Suppressor macrophage (primary cell): ENCODE measurements at places on chromosomes 5 and 9.

DNA sequence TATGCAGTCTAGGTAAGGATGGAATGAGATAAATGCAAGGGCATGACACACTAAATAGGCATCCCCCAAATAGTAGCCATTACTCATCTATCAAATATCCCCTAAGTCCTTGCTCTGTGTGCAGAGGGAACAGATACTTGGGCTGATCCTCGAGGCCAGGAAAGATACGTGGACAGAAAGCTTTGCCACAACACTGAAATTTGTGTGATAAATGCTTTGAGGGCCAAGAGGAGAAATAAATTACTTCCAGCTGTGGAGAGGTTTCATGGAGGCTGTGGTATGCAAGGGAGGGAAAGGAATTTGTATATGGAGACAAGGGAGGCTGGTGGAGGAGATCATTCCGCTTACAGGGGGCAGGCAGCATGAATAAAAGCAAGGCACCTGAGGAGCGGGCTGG is 18.5 kb downstream of the ATOX1 start:
- no peak for DNase-seq

GRCh38 chr9:134634176-134634575 is 7.4 kb upstream of the COL5A1 start:
- DNase-seq: no peak

GRCh38 chr9:2742214-2742613 is 24.9 kb downstream of the KCNV2 start:
- no peak for DNase-seq

DNA sequence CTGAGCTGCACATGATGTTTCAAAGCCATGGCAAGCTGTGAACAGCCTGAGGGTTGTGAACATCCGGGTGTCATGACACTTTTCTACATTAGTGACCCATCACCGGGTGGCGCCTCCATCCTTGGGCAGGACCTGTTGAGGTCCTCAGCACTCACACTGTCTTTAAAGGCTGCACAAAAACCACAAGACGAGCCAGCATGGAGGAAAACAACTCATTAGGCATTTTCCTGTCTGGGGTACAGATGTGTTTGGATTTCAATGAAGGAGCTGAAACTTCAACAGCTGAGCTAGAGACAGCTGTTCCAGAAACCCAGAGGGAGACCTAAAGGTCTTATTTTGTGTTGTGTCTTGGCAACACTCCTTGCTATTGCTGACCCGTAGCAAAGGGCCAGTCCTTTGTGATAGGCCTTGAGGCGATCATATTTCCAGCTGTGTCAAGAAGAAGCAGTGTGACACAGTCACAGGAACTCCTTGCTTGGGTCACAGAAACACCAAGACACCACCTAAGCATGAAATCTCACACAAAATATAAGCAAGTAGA is 151.8 kb upstream of the VLDLR start:
- peak; percentile 9 for DNase-seq

GRCh38 chr5:135526924-135527323 is 8.8 kb downstream of the NEUROG1 start:
- no peak for DNase-seq

- no peak for DNase-seq
Measured at GRCh38 chr5:73304381-73304780, 131.4 kb downstream of the TMEM174 start.

GRCh38 chr5:78543292-78543691 is 105.3 kb downstream of the LHFPL2 start:
- DNase-seq: no peak

DNA sequence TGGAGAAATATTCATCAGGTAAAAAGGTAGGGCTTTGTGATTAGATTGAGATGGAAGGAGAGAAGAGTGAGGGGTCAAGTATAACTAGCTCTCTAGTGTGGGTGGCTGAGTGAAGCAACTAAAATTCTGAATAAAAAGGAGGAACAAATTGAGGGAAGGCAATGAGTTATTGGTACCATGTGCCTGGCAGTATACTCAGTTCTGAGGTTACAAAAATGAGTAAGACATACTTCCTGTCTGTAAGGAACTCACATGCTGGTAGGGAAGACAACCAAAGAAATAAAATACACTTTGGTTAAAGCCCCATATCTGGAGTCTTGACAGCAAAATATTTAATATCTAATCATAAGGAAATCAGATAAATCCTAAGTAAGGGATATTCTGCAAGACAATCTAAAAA is 476.8 kb upstream of the C9orf72 start:
- no peak for DNase-seq

DNA sequence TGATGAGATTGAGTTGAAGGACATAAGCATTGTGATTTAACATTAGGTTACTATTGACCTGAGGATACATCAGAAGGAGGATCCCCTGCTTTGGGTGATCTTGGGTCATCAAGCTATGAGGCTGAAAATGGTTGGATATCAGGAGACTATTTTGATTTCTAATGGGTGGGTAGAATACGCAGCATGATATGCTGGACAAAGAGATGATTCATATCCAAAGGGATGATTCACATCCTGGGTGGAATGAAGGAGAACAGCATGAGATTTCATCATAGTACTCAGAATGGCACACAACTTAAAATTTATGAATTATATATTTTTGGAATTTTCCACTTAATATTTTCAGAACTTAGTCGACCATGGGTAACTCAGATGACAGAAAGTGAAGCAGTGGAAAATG is 1759.5 kb upstream of the C9orf72 start:
- DNase-seq: no peak

DNA sequence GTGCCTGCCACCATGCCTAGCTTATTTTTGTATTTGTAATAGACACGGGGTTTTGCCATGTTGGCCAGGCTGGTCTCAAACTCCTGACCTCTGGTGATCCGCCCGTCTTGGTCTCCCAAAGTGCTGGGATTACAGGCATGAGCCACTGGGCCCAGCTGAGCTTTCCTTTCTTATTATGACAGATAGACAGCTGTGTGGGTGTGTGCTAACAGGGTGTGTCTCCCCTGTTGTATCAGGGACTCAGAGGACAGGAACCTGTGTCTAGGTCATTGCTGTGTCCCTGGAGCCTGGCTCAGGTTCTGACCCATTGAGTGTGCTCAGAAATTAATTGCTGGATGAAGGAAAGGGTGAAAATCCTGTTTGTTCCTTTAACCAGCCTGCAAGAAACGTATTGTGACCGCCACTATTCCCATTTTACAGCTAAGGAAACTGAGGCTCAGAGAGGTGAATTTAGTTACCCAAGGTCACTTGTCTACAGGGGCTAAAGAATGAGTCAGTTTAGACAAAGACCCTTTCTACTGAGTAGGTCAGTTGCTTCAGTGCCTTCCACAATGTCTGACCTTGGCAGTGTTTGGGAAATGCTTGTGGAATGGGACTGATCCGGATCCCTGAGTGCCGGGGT is 16.8 kb downstream of the NCS1 start:
- DNase-seq: no peak

DNA sequence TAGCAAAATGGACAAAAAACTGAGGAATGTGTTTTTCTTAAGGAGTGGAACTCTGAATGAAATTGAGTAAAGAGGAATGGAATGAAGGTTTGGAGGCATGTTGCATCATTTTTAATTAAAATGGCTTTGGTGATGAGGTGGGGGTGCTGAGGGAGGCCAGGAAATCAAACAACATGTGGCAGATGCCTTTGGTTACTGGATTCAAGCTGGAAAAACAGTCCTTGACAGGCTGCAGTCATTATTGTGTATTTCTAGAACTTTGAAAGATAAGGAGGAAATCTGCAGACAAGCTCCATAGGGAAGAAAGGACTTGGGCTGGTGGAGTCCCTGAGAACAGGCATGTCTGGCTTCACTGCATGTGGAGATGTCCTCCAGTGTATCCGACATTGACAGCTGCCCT is 203.5 kb upstream of the HAPLN1 start:
- DNase-seq: no peak

DNA sequence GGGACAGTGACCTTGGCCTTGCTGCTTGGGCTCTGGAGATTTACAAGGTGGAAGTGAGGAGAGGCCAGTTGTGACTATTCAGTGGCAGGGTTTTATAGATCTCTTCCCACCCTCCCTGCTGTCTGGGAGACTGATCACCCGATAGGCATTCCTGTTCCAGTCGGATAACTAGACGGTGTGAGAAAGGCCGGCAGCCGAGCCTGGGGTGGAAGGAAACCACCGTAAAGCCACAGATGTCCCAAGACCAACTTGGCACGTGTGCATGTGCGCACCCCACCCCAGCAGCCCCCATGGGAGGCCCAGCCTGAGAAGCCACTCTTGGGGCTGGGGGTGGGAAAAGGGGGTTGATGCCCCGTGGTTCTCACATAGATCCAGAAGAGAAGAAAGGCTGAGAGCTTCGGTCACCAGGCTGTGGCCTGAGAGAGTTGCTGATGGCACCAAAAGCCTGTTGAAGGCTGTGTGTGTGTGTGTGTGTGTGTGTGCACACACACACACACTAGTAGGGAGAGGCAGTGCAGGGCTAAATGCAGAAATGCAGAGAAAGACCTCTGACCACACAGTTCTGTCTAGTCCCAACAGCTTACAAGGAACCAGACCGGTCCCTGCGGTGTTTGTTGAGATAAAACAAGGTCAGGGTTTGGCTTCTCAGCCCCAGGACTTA is 225.8 kb downstream of the FANCC start:
- peak; percentile 48 for DNase-seq

GRCh38 chr5:9544056-9544455 is 1.8 kb downstream of the SEMA5A start:
- DNase-seq: no peak

DNA sequence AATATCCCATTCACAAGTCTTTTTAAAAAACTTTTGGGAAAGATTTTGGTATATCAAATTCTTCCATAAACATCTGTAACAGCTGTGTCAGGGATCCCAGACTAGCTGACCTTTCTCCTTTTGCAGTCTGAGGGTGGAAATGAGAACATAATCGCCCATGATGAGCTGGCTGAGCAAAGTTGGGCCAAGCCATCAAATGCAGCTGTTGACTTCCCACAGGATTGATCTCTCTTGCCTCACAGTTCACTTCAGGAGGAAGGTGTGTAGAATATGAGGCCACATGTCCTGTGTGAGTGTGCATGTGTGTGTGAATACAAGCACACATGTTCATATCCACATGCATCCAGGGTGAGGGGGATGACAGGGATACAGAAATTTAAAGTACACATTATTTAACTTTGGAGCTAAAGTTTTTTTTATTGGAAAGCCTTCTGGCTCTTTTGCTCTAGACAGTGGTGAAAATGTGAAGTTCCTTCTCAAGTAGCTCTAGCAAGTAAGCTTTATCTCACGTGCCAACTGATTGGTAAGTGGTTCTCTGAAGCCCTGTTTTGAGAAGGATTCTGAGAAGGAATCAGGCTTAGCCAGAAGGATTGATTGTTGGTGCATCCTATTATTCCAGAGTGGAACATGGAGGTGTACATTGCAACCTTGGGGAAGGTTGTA is 468.8 kb upstream of the DMAC1 start:
- no peak for DNase-seq

DNA sequence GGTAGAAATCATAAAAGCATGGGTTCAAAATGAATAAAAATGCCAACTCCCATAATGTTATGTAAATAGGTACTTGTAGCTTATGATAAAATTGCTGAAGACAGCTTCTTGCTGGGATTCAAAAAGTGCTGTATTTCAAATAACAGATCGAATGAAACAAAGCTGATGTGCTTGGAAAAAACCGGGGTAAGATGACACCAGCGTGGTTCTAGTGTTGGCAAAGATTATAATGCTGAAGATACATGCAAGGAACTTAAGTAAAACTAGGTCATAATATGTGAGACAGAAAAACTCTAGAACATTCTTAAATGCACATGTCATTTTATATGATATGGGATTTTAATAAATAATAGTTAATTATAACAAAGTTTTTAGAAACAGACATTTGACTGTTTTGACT is 44.4 kb upstream of the APC start:
- no peak for DNase-seq

GRCh38 chr5:129763651-129764050 is 15.8 kb downstream of the MINAR2 start:
- no peak for DNase-seq

GRCh38 chr5:68315679-68316271 is 100.2 kb downstream of the PIK3R1 start:
- DNase-seq: peak; percentile 30

DNA sequence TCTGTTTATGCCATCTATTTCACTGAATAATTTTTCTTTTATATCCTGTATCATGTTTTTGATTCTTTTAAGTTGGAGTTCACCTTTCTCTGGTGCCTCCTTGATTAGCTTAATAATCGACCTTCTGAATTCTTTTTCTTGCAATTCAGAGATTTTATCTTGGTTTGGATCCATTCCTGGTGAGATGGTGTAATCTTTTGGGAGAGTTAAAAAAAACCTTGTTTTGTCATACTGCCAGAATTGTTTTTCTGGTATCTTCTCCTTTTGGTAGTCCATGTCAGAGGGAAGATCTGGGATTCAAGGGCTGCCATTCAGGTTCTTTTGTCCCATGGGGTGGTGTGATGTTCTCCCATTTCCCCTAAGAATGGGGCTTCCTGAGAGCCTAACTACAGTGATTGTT is 800.8 kb upstream of the TYRP1 start:
- DNase-seq: no peak

GRCh38 chr5:67547682-67548081 is 351.1 kb upstream of the CD180 start:
- DNase-seq: no peak

- DNase-seq: peak; percentile 63
Measured at GRCh38 chr5:131747180-131748105, 49.4 kb downstream of the FNIP1 start.

DNA sequence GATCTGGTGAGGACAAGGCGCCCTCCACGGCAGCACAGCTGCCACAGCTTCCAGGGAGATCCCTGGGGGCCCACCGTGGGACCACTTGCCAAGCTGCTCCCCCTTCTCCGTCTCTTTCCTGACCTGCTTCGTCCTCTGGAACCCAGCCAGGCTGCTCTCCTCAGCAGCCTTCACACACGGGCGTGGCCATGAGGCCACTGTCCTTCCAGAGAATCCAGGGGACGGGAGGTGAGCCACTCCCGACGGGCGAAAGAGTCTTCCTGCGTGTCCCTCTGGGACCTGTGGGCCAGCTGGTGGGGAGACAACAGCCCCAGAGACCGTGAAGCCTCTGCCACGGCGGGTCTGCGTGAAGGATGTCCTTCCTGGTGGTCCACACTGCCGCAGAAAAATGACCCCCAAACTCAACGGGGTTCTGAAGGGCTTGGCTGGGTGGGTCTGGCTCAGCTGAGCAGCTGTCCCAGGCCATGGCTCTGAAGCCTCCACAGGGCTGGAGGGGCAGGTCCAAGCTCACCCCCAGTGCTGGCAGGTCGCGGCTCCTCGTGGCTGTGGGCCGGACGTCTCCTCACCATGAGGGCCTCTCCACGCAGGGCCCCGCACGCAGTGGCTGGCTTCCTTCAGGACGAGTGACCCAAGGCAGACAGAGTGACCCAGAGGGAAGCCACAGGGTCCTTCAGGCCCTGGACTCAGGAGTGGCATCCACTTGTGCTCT is 47.4 kb upstream of the NKD2 start:
- DNase-seq: no peak

GRCh38 chr9:116945817-116946216 is 258.7 kb downstream of the TRIM32 start:
- DNase-seq: peak; percentile 90
